Left lung (tissue), 14 donors: ENCODE measurements at places on chromosomes 6 and 20. TPM values are rescaled to one million over a fixed set of nuclear protein-coding genes. Genes with fewer than 3 reads are reported as not detected.

The RNF182 gene
- 3.3 TPM for total RNA-seq

DNA sequence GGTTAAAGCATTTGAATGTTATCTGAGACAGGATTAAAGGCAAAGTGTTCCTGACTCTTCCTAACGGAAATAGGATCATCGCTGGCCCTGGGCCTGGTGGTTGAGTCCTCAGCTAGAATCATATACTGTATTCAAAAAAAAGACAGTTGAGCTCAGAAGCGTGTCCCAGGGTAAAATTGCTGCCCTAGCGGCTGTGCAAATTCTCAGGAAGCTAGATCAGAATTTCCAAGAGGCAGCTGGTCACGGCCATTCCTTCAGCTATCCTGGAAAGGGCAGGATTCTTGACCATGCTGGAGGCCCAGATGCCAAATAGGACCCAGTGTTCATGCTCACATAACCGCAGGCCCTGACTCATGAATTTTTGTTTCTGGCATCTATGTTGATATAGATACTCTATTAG is 67.4 kb downstream of the STMND1 start:
- no peak for DNase-seq

The TRIM38 gene
- 13.1 TPM for total RNA-seq

DNA sequence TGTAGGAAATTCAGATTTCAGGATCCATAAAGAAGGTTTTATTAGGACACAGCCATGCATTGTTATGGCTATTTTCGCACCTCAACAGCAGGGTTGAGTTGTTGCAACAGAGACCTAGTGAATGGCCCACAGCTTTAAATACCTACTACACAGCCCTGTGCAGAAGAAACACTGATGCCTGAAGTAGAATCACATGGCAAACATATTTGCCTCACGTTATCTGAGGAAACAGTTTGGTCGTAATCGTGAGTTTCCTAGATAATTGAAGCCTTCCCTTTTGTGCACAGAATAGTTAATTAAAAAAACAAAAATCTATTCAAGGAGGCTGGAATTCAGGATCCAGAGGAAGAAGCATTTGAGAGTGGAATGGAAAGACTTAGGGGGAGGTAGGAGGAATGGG is 55.1 kb downstream of the GCNT2 start:
- DNase-seq = no peak

DNA sequence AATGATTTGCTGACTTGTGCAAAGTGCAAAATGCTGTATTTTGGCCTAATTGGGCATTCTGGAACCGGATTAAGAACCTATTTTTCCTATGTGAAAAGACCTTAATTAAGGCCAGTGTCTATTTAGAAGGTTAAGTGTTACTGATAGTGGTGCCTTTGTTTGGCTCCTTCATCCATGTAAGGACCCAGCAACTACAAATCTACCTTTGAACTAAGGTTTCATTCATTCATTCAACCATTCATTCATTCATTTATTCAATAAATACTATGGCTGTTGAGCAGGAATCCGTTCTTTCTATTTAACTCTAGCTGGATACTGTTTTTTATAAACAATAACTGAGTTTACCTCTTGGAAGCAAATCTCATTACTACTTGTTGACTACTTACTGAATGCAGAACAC is 33.6 kb downstream of the MAPK14 start:
- no peak for DNase-seq

GRCh38 chr6:14951704-14952103 is 294.2 kb upstream of the JARID2 start:
- no peak for DNase-seq

- peak; percentile 33 for DNase-seq
Measured at GRCh38 chr6:22444330-22444729, 125.0 kb upstream of the HDGFL1 start.

The NR2E1 gene
- not detected for total RNA-seq

DNA sequence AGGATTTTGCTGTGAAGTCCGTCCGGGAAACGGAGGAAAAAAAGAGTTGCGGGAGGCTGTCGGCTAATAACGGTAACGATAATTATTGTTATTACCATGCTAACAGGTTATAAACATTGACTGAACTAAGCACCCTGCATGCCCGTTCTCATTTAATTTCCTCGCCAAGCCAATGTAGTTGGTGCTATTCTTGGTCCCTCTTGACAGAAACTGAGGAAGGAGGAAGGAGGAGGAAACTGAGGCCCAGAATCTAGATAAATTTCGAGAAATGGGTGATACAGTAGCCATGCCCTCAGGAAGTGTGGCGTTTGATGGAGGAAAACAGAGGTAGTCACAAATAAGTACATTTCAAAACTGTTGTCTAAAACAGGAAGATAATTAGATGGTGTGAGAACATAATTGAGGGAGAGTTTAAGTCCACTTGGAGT is 474 bp downstream of the TPX2 start:
- DNase-seq = no peak

GRCh38 chr6:116316772-116317467 is 37.2 kb upstream of the TSPYL1 start:
- no peak for DNase-seq

- no peak for DNase-seq
Measured at GRCh38 chr6:110526726-110527125, 50.3 kb upstream of the SLC22A16 start.

The CALHM6 gene
- 2.1 TPM for total RNA-seq

DNA sequence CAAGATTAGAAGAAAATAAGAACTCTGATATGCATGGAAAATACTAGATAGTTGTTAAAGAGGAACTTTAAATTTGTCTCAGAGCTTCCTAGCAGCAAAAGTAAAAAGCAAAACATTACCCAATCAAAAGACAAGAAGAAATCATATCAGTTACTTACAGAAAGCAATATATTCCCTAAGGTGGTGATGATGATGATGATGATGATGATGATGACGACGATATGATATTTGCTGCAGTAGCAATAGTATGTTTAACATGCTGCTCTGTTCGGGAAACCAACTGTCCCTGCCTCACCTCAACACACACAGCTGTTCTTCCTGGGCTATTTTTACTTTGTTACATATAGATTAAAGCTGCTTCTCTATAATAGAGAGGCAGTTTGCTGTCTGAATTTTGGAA is 12.0 kb upstream of the TBX18 start:
- DNase-seq = no peak

DNA sequence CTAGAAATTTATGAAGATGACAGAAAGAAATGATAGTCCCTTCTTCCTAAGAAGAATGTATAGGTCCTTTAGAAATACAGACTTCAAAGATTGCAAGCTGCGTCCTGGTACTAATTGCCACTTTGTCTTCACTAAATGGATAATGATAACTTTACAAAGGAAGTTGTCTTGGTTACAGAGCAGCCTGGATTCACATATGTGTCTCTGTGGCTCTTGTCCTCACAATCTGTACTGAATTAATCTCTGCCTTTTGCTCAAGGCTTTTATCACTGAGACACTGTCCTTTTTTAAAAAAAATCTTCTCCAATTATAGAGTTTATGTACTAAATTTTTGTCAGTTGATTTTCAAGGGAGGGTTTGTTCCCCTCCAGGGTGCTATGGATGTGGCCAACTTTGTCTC is 17.5 kb upstream of the MRAP2 start:
- no peak for DNase-seq

DNA sequence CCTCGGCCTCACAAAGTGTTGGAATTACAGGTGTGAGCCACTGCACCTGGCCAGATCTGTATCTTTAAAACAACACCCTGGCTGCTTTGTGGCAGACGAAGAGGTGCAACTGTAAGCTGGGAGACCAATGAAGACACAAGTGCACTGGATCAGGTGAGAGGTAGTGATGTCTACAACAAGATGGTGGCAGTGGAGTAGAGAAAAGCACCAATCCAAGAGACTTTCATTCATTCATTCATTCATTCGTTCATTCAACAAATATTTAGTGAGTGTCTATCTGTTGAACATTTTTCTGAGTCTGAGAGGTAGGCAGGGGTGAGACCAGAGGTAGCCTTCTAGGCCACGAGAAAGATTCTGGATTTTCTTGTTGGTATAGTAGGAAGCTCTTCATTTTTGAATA is 36.9 kb upstream of the TTPAL start:
- no peak for DNase-seq

The TRAPPC3L gene
- 0.13 TPM for total RNA-seq

DNA sequence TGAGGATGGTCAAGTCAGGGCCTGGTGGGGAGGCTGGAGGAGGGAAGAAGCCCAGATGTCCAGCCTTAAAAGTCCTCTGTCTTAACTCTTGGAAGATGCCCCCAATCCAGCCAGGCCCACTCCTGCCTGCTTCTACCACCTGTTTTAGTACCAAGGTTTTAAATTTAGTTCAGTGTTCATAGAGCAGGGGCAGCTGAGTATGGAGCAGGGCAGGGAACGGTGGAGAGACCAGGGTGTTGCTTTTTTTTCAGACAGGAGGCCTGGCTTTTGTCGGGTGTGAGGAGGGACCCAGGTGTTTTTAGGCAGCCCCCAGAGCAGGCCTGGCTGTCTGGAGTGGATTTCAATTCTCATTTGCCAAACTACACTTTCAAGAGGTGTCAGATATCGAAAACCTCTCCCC is 278.8 kb downstream of the CDC5L start:
- DNase-seq = no peak

DNA sequence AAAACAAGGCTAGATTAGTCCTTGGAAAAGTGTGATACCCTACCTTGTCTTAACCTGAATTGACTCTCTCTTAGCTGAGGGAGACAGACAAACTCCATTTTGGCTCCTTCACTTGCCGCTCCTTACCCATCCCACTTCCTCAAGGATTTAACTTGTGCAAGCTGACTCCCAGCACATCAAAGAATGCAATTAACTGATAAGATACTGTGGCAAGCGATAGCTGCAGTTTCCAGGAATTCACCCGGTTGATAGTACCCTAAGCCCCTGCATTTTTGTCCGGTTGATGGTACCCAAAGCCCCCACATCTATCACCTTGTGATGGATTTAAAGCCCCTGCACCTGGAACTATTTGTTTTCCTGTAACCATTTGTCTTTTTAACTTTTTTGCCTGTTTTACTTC is 1.9 kb upstream of the SERINC3 start:
- no peak for DNase-seq

- peak; percentile 80 for DNase-seq
Measured at GRCh38 chr6:138692058-138692977, 81.3 kb upstream of the CCDC28A start.
